CD14-positive monocyte (primary cell): ENCODE measurements at places on chromosomes 2 and 18.

DNA sequence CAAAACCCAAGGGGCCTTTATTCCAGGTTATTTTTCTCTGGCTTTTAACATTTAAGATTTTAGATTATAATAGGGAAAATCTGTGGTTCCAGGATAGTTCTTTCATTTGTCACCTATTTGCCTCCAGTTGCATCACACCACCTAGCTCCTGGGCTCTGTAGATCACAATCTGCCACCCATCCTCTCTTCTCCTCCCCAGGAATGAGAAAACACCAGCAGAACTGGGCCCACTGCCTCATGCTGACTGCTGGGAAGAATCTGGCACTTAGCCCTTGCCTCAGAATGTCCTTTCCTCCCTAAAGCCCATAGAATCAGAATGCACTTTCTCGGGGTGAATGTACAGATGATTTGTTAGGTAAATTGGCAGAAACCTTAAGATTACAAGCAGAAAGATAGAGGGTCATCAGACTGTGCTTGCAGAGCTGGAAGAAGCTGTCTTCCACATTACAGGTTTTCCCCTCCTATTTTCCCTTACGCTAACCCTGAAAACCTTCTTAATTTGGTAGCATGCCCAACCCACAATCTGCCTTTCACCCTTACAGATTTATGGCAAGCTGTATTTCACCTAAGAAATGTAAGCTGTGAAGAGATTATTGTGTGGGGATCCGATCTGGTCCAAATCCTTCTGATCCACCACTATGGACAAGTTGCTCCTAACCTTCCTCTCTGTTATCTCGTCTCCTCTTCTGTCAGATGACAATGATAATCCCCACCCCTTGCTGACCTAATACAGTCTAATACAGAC lies 72.6 kb downstream of the LRRC30 start:
- DNase-seq: no peak

GRCh38 chr18:48921305-48922225 lies 29.2 kb downstream of the SMAD7 start:
- no peak for DNase-seq

DNA sequence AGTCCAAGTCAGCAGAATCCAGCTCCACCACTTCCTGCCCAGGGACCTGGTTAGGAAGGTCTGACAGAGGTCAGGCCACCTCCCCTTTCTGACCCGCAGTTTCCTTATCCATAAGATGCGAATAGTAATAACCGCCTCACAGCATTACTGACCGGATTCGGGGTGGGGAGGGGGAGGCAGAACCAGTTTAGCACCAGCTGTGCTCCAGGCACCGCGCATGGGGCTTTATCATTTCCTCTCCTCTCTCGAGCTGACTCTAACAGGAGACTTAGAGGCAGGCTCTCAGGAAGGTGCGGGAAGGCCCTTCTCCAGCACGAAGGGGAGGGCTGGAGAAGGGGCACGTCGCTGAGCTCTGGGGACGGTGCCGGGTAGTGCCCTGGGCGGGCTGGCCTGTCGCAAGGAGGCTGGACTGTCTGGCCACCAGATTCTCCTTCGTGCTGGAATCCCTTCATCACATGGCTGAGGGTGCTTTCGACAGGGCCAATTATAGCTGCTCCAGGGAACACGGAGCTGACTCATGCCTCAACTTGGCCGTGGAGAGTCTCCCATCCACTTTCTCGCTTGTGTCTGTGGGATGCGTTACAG lies 5.7 kb downstream of the EHD3 start:
- no peak for DNase-seq

DNA sequence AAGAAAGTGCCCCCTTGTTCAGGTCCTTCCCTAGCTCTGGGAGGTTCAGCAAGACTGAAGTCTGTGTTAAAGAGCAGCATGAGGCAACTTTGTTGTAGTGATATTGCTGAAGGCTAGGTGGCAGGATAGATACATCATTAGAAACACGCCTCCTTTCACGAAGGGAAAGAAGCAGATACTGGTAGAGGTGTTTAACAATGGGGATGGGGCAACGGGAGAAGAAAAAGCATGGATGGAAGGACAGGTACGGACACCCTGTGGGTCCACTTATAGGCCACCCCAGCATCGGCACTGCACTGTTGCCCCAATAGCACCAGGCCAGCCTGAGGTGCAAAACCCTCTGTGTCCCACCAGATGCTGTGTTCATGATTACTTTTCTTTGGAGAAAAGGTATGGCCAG lies 3.5 kb upstream of the IGFBP5 start:
- no peak for DNase-seq

DNA sequence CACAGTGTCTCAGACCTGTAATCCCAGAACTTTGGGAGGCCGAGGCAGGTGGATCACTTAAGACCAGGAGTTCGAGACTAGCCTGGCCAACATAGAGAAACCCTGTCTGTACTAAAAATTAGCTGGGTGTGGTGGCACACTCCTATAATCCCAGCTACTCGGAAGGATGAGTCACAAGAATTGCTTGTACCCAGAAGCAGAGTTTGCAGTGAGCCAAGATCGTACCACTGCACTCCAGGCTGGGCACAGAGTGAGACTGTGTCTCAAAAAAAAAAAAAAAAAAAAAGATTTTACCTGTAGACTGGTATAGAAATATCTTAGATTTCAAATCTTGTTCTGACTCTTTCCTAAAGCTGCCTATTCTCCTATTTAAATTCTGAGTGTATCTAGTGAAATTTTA lies 7.2 kb upstream of the KLHL29 start:
- DNase-seq: no peak

GRCh38 chr18:52685316-52685715 lies 345.3 kb downstream of the DCC start:
- no peak for DNase-seq

- no peak for DNase-seq
These were observed 3.1 kb downstream of the CCT7 start for GRCh38 chr2:73237168-73237567.

DNA sequence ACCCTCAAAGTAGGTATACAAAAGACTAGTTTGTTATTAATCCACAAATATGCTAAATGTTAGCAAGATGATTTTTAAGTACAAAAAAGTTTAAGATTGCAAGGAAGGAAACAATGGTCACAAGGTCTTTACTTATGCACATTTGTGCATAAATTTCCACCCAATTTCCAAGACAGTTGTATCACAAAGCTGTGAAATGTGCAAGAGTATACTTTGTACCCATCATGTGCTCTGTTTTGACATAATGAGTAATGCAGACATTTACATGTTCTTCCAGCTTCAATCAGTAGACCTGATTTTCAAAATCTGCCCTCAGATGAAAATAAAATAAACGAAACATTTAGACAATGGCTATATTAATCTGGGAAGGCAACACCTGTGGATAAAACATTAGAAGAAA lies 27.0 kb downstream of the SLC5A7 start:
- DNase-seq: no peak

GRCh38 chr2:176089843-176090395 lies 2.6 kb upstream of the HOXD13 start:
- no peak for DNase-seq

DNA sequence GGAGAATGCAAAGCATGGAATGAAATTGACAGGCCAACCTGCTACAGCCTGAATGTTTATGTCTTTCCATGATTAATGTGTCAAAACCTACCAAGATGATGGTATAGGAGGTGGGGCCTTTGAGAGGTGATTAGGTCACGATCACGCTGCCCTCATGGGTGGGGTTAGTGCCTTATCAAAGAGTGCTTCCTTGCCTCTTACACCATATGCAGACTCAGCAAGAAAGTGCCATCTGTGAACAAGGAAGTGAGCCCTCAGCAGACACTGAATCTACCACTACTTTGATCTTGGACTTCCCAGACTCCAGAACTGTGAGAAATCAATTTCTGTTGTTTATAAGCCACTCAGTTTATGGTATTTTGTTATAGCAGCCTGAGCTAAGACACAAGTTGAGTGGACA lies 147.5 kb upstream of the BCL2L11 start:
- peak; percentile 57 for DNase-seq

- no peak for DNase-seq
These were observed 8.1 kb downstream of the CWC22 start for GRCh38 chr2:179999000-179999399.

GRCh38 chr2:216119146-216119545 lies 10.0 kb downstream of the XRCC5 start:
- DNase-seq: no peak

DNA sequence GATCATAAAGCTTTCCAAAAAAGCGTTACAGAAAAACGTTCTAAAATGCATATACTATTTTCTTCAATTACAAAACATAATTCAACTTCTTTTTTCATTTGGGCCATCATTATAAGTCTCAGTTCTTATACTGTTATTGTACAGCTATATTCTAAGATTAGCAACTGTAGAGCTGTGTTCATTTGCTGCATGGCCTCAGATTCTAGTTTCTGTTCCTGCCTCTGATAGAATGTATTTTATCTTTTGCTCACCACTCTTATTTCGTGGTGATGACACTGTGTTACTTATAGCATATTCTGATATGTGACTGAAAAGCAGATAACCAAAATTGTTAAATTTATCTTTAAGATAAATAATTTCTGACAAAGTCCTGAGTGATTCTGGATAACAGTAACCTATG lies 67.2 kb downstream of the PTRHD1 start:
- no peak for DNase-seq

DNA sequence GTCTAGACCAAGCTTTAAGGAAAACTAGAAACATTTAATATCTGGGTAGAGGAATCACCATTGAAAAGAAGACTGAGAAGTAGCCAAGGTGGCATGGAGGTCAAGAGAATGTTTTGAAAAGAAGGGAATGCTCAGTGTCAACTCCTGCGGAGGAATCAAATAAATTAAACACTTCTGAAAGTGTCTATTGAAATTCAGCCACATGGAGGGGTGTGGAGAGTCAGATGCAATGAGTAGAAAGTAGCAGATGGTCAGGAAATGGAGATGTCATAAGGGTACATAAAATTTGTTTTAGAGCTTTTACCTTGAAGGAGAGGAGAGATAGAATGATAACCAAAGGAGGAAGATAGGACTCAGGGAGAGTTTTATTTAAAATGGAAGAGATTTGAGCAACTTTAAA lies 35.1 kb downstream of the NLRC4 start:
- DNase-seq: no peak

DNA sequence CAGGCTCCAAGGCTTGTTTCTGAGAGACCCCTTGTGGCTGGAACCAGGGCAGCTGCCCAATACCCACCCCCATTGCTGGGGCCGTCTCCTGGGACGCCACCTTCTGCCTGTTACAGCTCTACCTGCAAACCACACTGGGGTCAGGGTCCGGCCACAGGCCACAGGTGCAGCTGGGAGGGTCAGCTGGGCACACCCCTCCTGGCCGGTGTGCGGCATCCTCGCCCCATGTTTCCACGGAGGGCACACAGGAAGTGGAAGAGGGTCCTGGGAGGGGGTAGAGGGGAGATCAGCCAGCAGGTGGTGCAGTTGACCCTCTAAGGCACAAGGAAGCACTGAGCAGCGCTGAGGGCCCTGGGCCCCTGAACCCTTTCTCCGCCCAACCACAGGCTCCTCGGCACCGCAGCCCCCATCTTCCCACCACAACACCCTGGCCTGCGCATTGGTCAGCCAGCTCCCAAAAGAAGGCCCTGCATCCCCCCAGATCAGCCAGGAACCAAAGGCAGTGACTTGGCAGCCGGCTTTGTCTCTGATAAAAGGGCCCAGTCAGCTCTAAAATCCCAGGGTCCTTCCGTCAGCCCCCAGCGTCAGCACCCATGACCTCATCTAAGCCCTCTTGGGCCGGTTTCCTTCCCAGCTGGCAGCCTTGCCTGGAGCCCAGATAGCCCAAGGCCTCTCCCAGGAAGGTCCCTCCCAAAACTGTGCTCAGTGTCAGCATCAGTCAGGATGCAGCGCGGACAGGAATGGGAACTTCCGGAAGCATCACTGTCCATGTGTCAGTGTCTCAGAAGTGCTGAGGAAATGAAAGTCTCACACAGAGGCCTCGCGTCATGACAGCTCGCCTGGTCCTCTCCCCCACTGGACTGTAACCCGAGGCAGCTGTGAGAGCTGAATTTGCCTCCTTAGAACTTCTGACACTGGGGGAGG lies 1.7 kb downstream of the ERFE start:
- no peak for DNase-seq

DNA sequence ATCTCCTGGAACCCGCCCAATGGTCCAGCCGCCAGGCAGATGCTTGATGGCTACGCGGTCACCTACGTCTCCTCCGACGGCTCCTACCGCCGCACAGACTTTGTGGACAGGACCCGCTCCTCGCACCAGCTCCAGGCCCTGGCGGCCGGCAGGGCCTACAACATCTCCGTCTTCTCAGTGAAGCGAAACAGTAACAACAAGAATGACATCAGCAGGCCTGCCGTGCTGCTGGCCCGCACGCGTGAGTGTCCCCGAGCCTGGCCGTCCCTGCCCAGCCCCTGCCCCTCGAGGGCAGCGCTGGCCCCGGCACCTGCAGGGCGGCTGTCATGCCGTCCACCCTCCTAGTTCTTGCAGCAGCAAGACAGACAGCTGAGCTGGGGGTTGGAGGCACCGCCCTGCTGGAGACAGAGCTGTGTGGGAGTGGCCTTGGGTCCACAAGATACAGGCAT lies 36.7 kb downstream of the MTERF4 start:
- DNase-seq: no peak

GRCh38 chr2:234203135-234203984 lies 152.9 kb downstream of the SPP2 start:
- DNase-seq: no peak

DNA sequence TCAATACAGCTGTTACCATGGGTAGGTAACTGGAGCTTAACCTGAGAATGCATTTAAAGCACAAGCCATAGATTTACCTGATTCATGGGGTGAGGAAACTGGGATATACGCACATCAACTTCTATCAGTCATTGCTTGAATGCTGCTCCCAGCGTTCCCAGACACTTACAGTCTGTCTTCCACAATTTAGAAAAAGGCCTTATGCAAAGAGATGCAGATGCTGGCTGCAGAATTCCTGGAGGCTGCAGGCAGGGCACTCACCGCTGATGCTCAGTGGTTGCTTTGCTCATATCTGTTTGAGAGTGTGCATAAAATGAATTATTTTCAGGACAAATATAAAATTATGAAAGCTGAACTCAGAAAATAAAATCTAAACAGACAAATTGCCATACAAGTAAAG lies 950.7 kb upstream of the PIK3C3 start:
- DNase-seq: no peak

GRCh38 chr2:65915273-65915672 lies 482.9 kb upstream of the SPRED2 start:
- no peak for DNase-seq

DNA sequence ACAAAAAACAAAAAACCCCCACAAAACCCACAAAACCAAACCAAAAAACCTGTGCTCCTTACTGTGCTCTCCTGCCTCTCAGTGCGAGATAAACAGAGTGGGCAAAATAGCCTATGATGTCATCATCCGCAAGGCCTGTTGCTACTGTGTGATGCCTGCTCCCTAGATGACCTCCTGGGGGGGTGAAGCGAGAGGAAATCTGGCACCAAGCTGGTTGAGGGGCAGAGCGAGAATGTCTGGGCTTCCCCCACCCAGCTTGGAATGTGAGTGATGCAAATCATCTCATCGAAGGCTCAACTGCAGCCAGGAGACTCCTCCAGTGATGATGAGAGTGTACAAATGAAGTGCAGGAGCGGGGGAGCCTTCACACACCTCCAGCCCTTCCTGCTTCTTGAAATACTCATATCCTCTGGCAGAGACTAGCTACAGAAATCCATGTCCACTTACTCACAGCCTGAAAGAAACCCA lies 57.7 kb upstream of the MAP4K3 start:
- DNase-seq: no peak
